ENCODE measurements at places on chromosomes 5 and 9.

DNA sequence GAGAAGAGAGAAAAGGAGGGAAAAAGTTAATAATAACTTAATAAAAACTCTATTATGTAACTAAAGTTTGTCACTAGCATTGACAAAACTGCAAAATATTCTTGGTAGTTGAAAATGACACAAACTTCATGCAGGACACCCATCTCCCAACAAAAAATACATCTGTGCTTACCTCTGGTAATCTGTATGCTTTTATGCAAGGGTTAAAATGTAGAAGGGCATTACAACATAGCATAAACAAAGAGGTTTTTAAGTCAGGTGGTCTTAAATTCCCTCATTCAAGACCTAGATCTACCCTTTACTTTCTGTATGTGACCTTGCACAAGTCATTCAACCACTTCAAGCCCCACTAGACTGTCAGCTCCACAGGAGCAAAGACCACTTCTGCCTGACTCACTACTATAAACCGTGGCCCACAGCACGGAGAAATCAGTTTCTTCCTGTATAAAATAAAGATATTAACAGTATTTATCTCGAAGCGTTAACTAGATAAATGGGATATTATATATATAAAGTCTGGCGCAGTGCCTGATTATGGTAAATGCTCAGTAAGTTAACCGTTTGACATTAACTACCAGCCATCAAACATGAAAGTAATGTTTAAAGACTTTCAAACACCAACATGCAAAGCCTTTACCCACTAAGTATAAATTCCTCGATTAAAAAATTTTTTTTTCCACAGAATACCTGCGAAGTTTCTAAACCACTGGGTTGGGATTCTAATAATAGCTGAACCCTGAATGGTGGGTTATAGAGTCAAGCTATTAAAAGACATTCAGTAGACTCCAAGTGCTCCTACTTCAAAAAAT is 2.0 kb downstream of the FBXL17 start:
- DNase-seq, result no peak

DNA sequence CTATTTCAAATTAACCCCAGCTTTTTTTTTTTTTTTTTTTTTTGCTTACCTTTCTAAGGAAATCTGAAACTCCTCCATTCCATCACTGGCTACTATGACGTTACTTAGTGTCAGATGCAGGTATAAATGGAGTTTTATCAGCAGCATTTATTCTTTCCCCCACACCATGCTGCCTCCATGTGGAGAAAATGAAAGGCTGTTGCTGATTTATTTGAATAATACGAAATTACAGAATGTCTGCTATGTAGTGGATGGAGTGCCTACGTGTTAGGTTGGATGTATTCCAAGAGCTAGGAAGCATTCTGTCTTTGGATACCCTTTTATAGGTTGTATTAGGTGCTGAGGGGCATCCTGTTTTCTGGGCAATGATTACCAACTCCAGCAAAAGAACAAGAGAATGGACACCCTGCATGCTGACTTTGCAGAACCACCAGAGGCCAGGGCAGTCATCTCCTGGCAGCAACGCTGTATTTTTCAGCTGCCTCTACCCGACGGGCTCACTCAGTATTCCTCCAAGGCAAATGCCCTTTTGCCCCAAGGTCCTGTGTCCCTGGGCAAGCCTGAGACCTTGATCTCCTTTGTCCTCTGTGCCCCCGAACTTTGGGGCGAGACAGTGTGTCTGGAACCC is 199.5 kb downstream of the ALDH1A1 start:
- no peak for DNase-seq

DNA sequence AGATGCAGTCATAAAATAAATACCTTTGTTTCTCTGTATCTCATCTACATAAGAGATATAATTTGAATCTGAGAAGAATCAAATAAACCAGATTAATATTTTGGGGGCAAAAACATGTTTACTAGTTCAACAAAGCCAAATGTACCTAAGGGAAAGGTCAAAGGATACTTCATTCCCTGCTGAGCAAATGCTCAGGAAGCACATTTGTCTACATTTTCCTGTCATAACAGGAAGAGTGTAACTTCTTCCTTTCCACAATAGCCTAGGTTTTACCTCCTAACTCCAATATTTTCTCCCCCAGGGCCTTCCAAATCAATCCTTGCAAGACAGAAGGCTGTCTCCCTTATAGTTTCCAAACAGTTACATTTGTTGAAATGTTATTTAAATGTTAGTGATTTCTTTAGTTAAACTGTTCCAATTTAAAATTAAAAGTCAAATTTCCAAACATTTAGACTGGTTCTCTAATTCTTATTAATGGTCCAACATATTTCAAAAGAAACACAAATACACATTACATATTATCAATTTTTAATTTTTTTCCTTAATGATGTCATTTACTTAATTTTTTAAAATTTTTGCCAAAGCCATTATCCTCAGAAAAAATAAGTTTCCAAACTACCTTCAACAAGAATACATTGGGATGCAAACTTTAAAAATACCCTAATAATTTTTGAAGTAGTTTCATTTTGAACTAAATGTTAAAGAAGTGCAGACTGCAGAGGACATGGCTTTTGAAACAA is 67.8 kb downstream of the MEF2C start:
- DNase-seq, result no peak

- no peak for DNase-seq
These were observed 1.7 kb downstream of the UBE2D2 start for GRCh38 chr5:139562847-139563246.

- no peak for DNase-seq
These were observed 81.7 kb downstream of the GNAQ start for GRCh38 chr9:77949751-77950436.

DNA sequence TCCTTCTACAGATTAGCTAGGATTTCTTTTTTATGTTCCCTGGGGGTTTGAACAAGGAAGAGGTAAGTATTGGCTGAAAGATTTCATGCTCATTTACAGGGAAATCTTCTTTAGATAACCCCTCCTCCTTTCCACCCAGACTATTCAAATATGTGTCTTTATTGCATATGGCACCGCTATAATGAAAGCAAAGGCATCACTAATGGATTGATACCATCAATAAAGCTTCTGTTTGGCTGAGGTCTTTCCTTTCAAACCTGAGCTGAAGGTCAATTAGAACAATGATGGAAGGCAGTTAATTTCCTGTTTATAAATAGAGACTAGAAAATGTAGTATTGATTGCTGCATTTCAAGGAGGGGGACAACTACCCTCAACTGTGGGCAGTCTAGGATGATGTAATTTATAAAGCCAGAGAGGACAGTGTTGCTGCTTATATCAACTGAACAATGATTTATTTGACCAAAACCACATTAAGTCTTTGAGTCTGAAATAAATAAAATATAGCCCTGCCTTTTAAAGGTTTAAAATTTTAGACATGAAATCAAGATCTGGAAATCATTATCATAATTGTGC is 132.9 kb downstream of the SGCD start:
- DNase-seq, result no peak

- DNase-seq, result no peak
These were observed at the start of gene RNF180 for GRCh38 chr5:64165500-64166200. Gene RNF180, plus strand, starts transcription at chr5:64165843. Its CDS starts 34,965 bp downstream, at chr5:64200808.

DNA sequence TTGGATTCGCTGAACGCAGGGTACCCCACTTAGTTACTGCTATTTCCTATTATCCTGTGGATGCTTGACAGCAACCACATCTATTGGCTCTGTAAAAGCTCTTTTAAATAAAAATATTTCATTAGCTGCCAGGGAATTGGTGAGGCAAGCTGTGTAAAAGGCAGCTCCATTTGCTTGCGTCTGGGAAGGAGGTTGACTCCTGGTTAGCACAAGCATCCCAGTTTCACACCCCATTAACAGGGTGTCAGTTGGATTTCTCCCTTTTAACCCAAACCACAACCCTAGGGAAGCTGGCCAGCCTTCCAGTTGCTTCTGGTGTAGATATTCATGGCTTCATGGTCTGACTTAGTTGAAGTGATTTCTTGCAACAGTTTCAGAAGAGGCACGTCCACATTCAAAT is 151.0 kb downstream of the GPBP1 start:
- no peak for DNase-seq

- DNase-seq, result no peak
These were observed 36.7 kb upstream of the UBE2D2 start for GRCh38 chr5:139524446-139524845.

DNA sequence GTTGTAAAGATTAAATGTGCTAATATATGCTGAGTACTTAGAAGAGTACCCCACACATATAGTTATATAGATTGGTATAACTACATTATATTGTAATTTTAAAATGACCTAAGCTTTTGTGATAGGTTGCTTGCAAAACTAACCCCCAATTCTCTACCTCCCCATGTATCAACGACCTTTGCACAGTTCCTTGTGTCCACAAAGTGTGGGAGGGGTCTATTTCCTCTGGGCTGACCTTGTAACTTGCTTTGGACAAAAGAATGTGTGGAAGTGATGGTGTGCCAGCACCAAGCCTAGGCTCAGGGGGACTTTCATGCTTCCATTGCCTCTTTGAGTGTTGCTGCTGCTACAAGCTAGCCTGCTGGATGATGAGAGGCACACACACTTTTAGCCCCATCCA is 20.6 kb downstream of the C5 start:
- DNase-seq, result no peak

GRCh38 chr5:42756606-42757601 is at the start of gene CCDC152:
Gene CCDC152, plus strand, starts transcription at chr5:42756818. Its CDS starts 2,304 bp downstream, at chr5:42759122.
- DNase-seq, result no peak

- no peak for DNase-seq
These were observed 66.8 kb downstream of the APBA1 start for GRCh38 chr9:69605406-69605805.

DNA sequence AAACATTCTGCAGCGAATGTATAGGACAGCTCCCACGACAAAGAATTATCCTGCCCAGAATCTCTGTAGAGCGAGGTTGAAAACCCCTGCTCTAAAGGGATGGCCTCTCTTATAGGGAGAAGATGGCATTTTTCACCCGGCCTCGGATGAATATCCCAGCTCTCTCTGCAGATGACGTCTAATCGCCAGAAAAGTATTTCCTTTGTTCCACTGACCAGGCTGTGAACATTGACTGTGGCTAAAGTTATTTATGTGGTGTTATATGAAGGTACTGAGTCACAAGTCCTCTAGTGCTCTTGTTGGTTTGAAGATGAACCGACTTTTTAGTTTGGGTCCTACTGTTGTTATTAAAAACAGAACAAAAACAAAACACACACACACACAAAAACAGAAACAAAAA is 17.4 kb upstream of the RARS1 start:
- DNase-seq, result no peak

GRCh38 chr9:27929841-27930240 is 356.6 kb upstream of the C9orf72 start:
- no peak for DNase-seq

- DNase-seq, result no peak
These were observed 362.0 kb upstream of the CDH10 start for GRCh38 chr5:25006734-25007133.

DNA sequence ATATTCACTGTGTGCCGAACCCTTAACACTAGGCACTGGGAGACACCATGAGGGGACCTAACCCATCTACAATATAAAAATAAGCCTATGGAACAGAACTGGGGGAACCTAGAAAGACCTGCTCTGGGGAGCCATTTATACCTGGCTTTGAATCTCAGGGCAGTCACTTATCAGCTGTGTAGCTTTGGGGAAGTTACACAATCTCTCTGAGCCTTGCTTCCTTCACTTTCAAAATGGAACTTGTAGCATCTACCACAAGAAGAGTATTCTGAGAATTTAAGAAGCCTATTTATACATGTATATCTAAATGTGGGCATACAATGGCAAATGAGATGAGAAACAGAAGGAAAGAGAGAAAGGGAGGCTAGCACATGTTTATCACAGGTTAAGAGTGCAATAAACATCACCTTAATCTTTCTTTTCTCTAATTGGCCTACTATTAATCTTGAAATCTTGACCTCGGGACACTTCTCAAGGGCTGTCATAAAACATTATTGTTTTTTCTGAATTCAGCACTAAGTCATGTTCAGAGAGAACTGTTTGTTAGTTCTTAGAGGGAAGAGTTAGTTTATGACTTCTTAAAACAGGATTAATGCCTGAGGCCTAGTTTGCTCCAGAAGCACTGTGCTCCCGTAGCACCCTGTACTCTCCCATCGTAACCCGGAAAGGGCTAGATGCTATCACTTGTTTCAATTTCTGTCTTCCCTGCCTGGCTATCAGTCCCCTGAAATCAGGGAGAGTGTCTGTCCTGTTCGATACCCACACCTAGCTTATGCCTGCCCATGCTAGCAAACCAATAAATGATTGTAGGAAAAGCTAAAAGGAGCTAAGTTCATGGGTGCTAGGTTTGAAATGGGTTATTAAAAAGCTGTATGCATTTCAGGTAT is 606.4 kb upstream of the CLINT1 start:
- no peak for DNase-seq

DNA sequence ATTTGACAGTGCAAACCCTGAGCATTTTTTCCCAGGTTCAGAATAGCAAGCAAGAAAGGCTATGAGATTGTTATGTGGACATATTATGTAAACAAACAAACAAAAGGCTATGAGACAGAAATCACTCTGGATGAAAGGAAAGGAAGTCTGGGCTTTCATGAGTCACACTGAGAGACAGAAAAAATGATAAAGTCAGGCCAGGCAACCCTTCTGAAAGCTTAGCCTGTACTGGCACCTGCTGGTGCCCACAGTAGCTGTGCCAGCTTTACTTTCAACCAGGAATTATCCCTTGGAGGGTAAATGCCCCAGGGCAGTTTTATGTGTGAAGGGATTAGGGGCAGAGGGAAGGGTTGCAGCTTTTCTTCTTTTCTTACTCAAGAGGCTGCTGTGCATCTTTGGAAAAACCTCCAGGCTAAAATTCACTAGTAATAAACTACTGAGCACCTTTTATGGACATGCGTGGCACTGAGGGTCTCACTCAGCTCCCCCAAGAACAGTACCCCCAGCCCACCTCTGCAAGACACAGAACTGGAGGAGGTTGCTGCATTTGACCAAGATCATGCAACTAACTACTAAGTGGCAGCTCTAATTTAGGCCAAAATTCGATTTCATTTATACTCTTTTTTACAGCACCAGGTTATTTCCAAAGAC is 41.7 kb downstream of the ACTL7B start:
- DNase-seq, result no peak

- DNase-seq, result no peak
These were observed 371.5 kb downstream of the NR2F1-AS1 start for GRCh38 chr5:93209476-93209875.

DNA sequence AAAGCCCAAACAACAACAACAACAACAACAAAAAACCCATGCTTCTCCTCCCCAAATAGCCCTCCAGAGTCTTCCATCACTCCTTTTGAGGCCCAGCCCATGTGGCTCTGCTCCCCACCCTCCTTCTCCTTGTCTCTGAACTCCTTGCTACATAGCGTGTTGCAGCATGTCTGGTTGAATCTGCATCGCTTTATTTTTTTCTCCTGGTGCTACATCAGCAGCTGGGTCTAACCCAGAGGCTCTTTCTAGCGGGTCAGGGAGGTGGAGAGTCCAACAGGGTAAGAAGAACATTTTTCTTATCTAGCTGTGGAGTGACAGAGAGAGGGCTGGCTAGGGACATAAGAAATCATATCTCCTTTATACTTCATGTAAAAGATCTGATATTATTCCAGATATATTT is 18.4 kb downstream of the NXNL2 start:
- DNase-seq, result no peak

GRCh38 chr9:101566904-101567724 is 27.7 kb downstream of the PPP3R2 start:
- no peak for DNase-seq

Measured in NK-92 treated with Interleukin-12 subunit alpha and Interleukin-12 subunit beta, amount 100 ng/mL, for 24 hours (cell line).